SHP77 treated with DMSO at 0.1 percent for 48 hours (cell line): ENCODE measurements at places on chromosomes 4 and X.

- no peak for DNase-seq
Observed at GRCh38 chr4:76354517-76355473, 48.3 kb downstream of the STBD1 start.

GRCh38 chrX:135393051-135393450 is 28.7 kb upstream of the SMIM10L2A start:
- DNase-seq: no peak

- no peak for DNase-seq
Observed at GRCh38 chr4:154467886-154468285, 23.7 kb downstream of the DCHS2 start.

DNA sequence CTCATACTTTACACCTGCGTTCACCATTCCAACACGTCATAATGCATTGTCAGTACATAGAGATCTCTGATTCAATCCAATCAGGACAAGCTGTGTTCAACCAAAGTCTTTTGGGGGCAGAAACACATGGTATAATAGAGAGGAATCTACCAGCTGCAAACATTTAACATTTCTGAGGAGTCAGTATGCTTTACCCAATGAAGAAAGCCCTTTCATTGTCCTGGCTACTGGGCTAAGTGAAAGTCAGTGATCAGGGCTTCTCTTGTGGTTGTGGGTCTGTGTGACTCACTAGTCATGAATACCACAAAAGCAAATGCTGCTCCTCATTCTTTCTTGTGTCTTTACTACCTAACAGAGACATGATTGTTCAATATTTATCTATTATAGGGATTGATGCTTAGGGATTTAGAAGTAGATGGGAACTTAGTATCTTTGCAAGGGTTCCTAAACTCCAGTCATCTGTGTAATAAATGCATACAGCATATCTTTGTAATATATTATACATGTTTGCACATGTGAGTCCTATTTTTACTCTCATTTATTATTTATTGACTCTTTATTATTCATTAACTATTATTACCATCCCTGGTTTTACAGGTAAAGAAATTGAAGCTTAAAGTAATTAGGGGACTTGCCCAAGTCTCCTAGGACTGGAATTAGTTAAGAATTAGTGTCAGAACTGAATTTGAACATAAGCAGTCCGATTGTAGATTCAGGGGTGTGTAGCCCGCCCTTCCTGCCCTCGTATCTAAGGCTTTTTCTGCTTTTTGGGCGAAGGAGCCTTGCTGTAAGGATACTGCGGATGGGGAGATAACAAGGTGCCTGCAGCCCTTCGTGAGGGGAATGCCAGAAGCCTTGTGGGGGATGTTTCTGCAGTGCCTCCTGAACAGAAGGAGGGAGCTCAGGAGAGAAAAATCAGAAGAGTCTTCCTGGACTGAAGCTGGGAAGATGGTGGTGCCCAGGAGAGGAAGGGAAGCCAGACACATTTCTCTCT is 353.1 kb upstream of the BOD1L1 start:
- DNase-seq: no peak

DNA sequence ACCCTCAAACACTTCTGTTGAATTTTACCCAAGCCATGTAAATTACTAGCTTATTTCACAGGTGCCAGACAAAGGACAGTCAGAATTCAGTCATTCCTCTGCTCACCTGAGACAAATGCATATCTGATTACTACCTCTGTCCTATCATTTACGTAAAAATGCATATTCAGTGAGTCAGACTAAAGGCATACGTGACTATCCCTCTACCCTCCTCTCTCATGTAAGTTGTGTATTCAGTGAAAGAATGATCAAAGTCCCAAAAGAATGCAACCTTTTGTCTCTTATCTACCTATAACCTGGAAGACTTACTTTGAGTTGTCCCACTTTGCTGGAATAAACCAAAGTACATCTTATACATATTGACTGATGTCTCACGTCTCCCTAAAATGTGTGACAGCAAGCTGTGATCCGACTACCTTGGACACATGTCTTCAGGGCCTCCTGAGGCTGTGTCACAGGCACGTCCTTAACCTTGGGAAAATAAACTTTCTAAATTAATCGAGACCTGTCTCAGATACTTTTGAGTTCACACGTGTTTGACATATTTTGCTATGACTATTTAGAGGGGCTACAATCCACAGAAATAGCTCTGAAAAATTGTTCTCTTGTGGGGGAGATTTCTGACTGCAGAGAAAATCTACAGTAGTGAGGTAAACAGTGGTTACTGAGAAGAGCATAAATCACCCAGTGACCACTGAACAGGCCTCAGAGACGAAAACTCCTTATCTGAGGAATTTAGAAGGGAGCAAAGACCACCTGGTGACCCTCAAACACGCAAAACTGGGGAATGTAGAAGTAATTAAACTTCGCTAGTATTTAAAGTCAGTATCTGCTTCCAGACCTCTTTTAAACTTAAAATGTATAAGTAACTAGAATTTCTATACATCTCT is 1575.8 kb downstream of the STIM2 start:
- no peak for DNase-seq
